ENCODE measurements at places on chromosomes 1 and 21.

DNA sequence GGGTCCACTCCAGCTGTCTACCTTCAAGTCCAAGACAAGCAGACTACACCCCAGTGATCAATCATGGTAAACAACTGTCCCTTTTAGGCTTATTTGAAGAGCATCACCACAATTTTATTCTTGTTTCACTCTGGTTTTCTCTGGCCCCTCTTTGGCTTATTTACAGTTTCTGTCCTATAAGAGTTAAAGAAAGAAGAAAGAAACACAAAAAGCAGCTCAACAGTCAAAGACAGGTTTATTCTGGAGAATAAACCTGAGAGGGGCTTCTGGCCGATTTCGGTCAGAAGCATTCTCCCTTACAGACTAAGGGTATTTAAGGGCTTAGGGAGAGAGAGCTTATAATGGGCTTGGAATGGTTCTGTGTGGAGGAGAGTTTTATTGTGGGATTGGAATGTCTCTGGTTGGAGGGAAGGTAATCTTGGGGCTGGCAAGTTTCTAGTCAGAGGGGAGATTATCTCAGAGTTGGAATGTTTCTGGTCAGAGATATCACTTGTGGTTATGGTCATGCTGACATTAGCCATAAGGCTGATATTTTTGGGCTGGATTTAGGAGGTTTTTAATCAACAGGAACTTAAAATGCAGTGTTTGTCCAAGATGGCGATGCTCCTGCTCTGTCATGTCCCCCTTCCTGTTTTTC, 161.0 kb downstream of the URB2 start:
- no peak for DNase-seq

GRCh38 chr1:84674021-84674420, 16.2 kb downstream of the SSX2IP start:
- DNase-seq: no peak

DNA sequence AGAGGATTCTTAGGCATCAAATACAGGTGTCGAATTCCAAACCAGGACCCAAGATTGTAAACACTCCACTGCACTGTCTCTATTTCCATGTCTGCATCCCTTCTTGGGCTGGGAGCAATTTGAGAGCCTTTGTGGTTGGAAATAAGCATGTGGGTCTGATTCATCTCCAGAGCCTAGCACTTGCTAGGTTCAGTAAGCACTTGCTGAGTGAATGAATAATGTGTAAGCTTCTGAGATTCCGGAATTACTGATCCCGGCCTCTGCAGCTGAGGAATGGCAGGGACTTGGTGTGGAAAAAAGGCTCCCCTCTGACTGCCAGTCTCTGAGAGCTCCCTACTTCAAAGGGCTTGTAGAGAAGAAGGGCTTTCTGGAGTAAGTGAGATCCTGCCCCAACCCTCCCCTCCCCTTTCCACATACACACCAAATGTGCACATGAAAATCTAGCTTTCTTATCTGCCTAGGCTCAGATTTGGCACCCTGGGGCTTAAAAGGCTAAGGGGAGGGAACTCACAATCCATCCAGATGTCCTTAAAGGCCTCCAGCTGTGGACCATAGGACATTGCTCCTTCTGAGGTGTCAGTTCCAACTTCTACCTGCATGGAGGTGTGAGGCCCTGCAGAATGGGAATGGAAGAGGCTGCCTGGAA, 39.6 kb upstream of the TRABD2B start:
- DNase-seq: no peak

GRCh38 chr1:45492691-45493090, 1.7 kb upstream of the TESK2 start:
- no peak for DNase-seq

DNA sequence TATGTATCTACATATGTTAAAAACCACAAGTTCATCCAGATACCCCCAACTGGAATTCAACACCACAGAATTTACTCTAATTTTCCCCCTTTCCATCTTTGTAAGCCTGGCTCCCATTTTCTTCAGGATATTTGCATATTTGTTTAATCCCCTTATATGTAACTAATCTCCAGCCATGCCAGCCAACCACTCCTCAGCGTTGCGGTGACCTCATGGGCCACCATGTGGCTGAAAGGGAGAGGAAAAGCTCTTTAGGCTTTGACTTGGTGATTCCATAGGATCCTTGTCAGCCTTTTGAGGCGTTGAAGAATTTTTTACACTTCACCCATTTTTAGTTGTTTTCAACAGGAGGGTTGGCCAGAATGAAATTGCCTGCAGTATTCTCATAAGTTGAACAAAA, 10.0 kb downstream of the CLDN19 start:
- no peak for DNase-seq

All from right hindlimb (tissue), 1 donor.